ENCODE measurements at places on chromosomes 5 and 9.

GRCh38 chr9:101121836-101122399 lies 93.4 kb downstream of the PLPPR1 start:
- H3K4me3 ChIP-seq = no peak overlapping the region
- no peaks in the 10 kb centered on the region for H3K4me1 ChIP-seq
- H3K27ac ChIP-seq = no peak overlapping the region
- no peaks in the 10 kb centered on the region for H3K27me3 ChIP-seq
- DNase-seq = no peak

DNA sequence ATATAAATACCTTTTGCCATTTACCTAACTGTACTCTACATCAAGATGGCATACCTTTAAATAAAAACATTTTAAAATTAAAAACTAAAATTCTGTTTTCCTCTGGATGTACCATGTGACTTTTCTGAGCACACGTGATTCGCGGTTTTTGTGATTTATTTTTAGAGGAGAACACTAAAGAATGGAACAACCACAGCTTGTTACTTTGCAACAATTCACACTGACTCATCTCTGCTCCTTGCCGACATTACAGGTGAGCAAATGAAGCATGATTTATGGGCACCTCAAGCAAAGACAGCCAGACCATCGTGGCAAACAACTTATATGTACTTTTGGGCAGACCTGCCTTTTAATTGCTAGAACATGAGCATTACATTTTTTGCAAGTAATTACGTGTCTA lies 61.3 kb downstream of the GDA start:
- no peaks in the 10 kb centered on the region for H3K27me3 ChIP-seq
- no peak overlapping the region for H3K4me3 ChIP-seq
- DNase-seq = no peak
- H3K27ac ChIP-seq = no peak overlapping the region
- no peaks in the 10 kb centered on the region for H3K36me3 ChIP-seq
- no peaks in the 10 kb centered on the region for H3K4me1 ChIP-seq

DNA sequence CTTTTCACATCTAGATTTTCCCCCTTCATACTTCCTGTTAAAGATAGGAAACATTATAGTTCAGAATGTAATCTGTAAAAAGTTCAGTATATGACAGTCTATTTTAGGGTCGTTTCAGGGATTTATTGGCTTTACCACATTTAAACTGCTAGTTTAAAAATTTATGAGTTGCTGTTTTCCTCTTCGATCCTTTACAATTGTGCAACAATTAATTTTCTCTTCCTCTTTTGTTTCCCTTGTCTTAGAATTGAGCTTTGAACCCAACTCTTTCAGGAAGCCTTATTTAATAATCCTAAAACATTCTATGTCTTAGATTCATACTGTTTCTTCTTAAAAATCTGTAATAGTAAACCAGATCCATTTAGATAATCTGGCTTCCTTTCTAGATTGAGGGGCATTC lies 16.4 kb downstream of the ZSWIM6 start:
- DNase-seq = no peak
- no peaks in the 10 kb centered on the region for H3K36me3 ChIP-seq
- H3K27me3 ChIP-seq = no peaks in the 10 kb centered on the region
- H3K4me1 ChIP-seq = peaks cover 40% of the 10 kb centered on the region

DNA sequence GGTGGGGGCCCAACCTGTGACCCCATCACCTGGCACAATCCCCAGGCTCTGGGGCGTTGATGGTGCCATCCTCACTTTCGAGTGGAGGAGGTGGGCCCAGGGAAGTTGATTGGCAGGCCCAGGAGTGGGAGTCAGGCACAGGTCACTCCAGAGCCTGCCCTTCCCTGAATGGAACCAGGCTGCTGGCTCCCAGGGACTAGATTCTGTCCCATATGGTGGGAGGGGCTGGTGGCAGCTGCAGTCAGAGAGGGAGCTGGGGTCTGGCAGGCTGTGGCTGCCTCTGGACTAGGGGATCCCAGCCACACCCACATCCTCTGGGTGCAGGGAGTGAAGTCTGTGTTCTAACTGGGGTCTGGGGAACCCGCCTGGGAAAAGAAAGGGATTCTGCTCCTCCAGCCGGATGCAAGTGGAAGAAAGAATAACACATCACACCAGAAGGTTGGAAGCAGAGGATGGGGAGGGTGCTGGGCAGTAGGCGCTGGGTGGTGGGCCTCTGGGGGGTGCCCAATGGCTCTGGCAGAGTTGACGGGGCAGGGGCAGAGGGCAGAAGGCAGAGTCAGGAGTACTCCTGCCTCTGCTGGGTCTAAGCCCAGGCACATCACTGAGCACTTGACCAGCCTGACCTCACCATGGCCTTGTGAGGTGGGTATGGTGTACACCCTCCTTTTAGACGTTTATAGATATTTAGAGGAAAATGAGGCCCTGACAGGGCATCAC lies 25.8 kb downstream of the CEL start:
- H3K27ac ChIP-seq = no peak overlapping the region
- H3K27me3 ChIP-seq = no peaks in the 10 kb centered on the region
- no peaks in the 10 kb centered on the region for H3K36me3 ChIP-seq
- no peak overlapping the region for H3K4me3 ChIP-seq

DNA sequence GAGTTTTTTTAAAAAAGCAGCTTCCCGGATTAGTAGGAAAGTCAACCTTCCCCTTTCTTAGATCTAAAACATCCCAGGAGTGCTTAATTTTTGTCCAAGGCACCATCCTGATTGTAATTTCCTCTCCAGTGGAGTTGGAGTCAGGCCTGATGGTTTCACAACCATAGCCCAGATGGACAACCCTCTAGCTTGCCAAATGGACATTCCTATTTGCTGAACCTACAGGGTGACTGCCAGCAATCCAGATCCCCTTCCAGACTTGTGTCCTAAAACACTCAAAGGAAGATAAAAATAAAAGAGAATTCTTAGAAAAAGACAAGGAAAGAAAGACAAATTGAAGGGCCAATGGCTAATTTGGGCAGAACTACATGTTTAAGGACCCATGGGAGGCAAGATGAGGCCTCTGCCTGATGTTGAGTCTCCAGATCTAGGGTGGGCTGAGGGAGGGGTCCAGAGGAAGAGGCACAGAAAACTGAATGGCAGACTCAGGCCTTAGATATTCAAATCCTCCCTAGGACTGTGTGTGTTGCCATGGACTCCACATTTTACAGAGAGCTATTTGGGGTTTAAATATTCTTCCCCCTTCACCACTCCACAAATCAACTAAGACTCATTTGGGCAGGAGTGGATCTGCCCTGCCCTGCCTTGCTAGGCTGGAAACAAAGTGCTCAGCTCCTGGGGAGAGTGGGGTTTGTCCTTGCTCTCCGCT lies 38.5 kb upstream of the SLC44A1 start:
- no peaks in the 10 kb centered on the region for H3K36me3 ChIP-seq
- H3K27me3 ChIP-seq = no peaks in the 10 kb centered on the region
- H3K4me3 ChIP-seq = no peak overlapping the region
- H3K27ac ChIP-seq = peak overlapping the region; percentile 69

DNA sequence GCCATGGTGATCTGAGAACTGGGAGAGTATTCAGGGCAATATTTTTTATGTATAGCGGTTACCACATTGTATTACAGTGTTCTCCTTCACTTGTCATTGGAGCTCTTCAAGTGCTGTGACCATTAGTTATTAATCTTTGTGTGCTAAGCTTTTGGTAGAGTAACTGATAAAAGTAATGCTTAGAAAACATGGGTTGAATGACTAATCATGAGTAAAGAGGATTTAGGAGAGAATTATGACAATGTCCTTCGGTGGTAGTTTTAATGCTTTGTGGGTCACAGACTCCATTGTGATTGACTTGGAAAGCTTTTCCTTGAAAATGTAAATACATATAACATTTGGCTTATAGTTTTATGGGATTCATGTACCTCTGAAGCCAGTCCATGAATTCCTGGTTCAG lies 21.4 kb downstream of the TGFBR1 start:
- no peak overlapping the region for H3K4me3 ChIP-seq
- H3K27me3 ChIP-seq = no peaks in the 10 kb centered on the region
- no peak for DNase-seq

DNA sequence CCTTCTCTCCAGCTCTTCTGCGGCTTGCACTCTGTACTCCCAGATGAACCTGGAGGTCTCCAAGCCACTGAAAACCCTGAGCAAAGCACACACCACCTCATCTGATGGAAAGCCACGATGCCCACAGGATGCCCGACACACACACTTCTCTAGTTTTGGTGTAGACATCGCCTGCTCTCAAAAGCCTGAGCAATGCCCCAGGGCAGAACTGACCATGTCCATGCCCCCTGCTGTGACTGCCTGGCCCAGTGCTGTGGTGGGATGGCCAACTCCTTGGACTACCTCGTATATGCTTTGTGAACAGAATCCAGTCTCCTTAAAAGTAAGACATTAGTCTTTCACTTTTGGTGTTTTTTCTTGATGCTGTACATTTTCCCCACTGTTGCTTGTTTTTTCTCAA lies 81.2 kb downstream of the SPTLC1 start:
- peak overlapping the region; percentile 86 for H3K27ac ChIP-seq
- no peaks in the 10 kb centered on the region for H3K27me3 ChIP-seq
- peaks cover 11% of the 10 kb centered on the region for H3K36me3 ChIP-seq
- H3K4me3 ChIP-seq = no peak overlapping the region
- peaks cover 40% of the 10 kb centered on the region for H3K4me1 ChIP-seq

DNA sequence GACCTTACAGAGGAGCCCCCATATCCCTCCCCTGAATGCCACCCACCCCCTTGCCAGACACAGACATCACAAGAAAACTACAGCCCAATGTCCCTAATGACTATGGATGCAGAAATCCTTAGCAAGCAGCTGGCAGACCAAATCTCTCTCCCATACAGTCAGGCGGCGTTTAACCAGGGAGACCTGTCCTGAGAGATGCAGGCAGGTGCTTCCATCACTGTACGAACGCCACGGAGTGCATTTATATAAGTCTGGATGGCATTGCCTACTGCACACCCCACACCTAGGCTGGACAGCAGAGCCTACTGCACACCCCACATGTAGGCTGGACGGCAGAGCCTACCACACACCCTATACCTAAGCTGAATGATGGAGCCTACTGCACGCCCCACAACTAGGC lies 34.4 kb upstream of the SARDH start:
- no peaks in the 10 kb centered on the region for H3K27me3 ChIP-seq

GRCh38 chr9:130961511-130962300 lies 22.7 kb upstream of the FIBCD1 start:
- H3K4me1 ChIP-seq = peaks cover 13% of the 10 kb centered on the region
- no peak overlapping the region for H3K4me3 ChIP-seq
- H3K36me3 ChIP-seq = no peaks in the 10 kb centered on the region
- no peak overlapping the region for H3K27ac ChIP-seq
- no peak for DNase-seq

DNA sequence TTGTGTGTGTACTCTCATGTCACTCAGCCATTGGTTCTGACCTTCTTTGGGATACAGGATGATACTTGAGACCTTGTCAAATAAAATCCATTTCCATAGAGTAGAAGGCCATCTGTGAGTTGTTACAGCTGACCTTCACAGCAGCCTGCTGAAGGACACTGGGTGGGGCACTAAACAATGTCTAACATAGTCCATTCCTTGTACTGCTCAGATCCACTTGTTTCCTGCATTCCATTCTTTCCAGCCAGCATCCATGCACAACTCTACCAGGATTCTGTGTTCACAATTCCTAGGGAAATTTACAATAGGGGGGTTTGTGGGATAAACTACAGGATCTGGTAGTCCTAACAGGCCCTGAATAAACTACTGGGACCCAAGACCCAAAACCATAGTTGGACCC lies 286.4 kb downstream of the RASEF start:
- no peak overlapping the region for H3K27ac ChIP-seq
- no peaks in the 10 kb centered on the region for H3K27me3 ChIP-seq
- no peak for DNase-seq
- H3K4me3 ChIP-seq = no peak overlapping the region
- H3K4me1 ChIP-seq = no peaks in the 10 kb centered on the region

- no peak overlapping the region for H3K27ac ChIP-seq
- no peaks in the 10 kb centered on the region for H3K4me1 ChIP-seq
- H3K36me3 ChIP-seq = no peaks in the 10 kb centered on the region
- H3K27me3 ChIP-seq = no peaks in the 10 kb centered on the region
- H3K4me3 ChIP-seq = no peak overlapping the region
Measured at GRCh38 chr5:64417390-64417789, 88.4 kb upstream of the RGS7BP start.

GRCh38 chr9:27766073-27766835 lies 193.0 kb upstream of the C9orf72 start:
- no peaks in the 10 kb centered on the region for H3K4me1 ChIP-seq
- no peak overlapping the region for H3K4me3 ChIP-seq
- no peak for DNase-seq
- no peaks in the 10 kb centered on the region for H3K36me3 ChIP-seq
- no peak overlapping the region for H3K27ac ChIP-seq

- DNase-seq = no peak
- no peaks in the 10 kb centered on the region for H3K4me1 ChIP-seq
- no peak overlapping the region for H3K27ac ChIP-seq
Measured at GRCh38 chr5:132854301-132854700, 12.0 kb downstream of the GDF9 start.

DNA sequence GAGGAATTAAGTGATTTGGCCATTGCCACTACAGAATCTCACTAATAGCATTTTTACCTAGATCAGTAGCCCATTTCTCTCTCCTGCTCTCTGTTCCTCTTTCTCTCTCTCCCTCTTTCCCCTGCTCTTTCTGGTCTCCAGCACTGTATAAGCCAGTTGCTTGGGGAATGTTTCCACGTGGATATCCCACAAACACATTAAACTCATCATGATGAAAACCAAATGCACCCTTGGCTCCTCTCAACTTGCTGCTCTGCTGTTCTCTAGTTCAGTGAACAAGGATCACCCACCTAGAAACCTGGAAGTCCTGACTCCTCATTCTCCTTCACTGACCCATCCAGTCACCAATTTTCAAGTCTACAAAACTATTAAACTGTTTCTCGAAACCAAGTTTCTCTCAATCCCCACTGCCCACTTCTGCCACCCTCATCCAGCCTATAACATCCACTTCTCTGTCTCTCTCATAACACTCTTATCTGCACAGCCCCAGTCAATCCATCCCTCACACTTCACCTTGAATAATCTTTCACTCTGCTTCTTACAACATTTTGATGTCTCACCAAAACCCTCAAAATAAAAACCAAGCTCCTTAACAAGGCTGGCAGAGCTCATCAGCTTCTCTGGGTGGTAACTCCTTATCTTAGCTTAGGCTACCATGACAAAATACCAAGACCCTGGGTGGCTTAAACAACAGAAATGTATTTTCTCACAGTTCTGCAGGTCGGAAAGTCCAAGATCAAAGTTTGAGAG lies 79.3 kb downstream of the ARL15 start:
- H3K4me3 ChIP-seq = no peak overlapping the region
- no peaks in the 10 kb centered on the region for H3K36me3 ChIP-seq
- no peak overlapping the region for H3K27ac ChIP-seq
- H3K4me1 ChIP-seq = no peaks in the 10 kb centered on the region
- H3K27me3 ChIP-seq = no peaks in the 10 kb centered on the region

DNA sequence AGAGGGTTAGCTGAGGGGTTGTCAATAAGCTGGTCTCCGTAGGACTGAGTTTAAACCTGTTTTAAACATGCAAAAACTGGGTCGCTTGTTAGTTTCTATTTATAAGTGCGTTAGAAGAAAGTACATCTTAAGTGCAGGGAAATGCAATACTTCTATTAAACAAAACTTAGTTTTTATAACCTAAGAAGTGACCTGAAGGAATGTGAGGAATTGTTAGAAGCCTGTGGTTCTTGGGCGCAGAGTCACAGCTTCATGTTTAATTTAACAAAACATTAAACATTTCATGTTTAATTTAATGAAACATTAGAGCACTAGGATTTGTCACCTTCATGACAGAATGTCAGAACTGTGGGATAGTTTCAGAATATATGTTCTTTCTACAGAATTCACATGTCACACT lies 469.2 kb upstream of the WWC1 start:
- H3K27me3 ChIP-seq = no peaks in the 10 kb centered on the region
- no peaks in the 10 kb centered on the region for H3K36me3 ChIP-seq
- no peak overlapping the region for H3K27ac ChIP-seq
